ENCODE measurements at places on chromosomes 2 and 18. TPM values are rescaled to one million over a fixed set of nuclear protein-coding genes. Genes with fewer than 3 reads are reported as not detected.

The SPC25 gene
- total RNA-seq = 59.7 TPM

The PARD6G gene
- total RNA-seq = 1.3 TPM

The TANK gene
- 39.7 TPM for total RNA-seq

The CERKL gene
- not detected for total RNA-seq

The PSMD1 gene
- total RNA-seq = 196 TPM

The FEV gene
- not detected for total RNA-seq

The NIF3L1 gene
- 51.1 TPM for total RNA-seq

The INPP4A gene
- 10.1 TPM for total RNA-seq

The TLX2 gene
- total RNA-seq = not detected

DNA sequence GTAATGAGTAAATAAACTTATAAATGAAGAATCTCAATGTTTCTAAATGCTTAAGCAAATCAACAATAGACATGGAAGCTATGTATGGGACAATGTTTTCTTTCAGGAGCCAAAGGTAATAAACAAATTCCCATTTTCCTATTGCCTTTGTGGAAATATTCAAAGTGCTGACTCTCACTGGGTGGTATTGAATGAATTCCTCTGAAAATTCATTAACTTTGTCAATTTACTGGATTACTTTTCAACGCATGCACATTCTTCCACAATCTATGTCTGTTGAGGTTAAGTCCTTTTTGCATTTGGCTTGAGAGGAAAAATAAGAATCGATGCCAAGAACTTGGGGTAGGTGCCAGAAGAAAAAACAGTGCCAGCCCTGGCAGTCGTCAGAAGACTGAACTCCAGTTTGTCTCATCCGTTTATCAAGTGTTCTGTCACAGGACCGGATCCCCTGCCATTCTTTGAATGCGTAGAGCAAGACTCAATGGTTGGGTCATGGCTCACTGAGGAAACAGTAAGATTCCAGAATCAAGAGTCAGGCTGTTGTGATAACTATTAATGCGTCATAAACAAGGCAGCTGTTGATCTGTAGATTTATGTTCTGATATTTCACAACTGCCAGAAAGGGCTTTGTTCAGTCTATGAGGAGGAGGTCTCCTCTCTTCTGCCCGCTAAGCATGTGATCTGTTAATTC, 133.3 kb downstream of the GFPT1 start:
- DNase-seq = peak; percentile 60

DNA sequence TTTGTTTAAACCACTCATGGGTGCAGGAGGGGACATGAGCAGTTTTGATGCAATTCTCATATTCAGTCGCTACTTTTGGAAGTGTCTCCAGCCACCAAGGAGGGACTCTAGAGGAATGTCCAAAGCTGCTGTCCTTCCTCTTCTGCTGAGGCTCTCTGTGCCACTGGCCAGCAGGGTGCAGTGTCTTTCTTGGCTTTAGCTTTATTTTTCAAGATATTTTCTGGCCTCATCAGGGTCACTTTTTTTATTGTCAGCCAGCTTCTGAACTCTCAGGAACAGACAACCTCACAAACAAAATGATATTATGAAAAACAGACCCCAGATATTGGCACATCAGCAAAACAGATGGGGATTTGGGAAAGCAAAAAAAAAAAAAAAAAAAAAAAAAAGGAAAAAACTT, 289.3 kb upstream of the ZSWIM2 start:
- DNase-seq = no peak

DNA sequence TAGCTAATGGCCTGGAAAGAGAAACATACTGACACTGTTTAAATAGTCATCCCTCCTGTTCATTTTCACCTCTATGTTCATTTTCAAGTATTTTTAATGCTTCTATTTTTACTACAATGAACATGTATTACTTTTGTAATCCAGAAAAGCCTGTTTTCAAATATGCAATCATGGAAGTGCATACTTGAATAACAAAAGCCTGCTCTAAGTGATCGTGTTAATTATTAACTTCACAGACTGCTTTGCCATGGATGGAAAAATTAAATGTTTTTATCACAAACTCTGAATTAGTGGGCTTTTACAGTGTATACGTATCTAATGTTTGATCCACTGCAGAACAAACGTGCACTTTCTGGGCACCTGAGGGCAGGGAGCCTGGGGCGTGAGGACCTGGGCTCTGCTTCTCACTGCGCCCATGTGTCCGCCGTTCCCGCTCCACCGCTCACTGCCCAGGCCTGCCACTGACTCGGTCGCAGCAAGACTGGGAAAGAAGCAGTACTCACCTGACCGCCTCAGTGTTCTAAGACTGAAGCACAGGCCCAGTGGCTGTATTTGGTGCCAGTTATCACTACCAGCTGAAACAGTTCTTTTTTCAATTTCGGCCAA, 80.6 kb downstream of the UXS1 start:
- no peak for DNase-seq

- no peak for DNase-seq
Observed at GRCh38 chr2:229088517-229088913, 182.6 kb downstream of the PID1 start.

DNA sequence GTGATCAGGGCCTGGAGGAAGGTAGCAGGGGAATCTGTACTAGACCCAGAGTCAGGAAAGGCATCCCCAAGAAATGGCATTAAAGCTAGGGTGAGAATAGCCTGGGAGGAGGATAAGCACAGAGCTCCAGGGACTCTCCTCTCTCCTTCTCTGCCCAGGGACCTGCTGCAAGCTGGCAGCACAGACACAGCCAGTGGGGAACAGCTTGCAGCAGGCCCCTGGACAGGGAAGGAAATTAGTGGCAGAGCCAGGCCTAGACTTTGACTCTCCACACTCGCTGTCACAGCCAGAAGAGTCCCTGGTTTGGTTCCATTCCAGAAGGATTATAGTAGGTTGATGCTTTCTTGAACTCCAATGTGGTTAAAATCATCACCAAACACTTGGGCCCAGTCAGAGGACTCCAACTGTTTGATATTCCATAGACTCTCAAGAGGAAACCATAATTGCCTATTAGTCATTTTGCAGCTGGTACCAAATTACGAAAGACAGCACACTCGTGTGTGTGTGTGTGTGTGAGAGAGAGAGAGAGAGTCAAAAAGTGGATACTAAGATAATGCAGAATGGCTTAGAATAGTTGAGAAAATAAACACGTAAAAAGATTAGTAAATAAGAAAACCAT, 95.5 kb upstream of the ATP8B1 start:
- peak; percentile 77 for DNase-seq

DNA sequence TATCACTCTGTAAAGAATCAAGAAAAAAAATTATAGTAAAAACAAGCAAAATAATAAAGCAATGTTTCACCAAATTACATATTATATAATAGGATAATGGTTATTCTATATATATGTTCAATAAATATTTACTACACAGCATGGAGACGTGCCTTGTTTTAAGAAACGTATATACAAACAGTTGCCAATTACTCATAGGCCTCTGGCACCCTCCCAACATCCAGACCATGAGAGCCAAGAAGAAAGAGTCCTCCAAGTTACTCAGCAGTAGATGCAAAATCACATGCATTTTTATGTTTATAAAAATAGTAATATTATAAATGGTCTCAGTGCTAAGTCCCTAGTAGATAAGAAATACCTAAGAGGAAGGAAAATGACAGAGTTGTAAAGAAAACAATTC, 64.8 kb downstream of the REV1 start:
- no peak for DNase-seq

GRCh38 chr2:239114616-239115265, 266.9 kb downstream of the TWIST2 start:
- no peak for DNase-seq

DNA sequence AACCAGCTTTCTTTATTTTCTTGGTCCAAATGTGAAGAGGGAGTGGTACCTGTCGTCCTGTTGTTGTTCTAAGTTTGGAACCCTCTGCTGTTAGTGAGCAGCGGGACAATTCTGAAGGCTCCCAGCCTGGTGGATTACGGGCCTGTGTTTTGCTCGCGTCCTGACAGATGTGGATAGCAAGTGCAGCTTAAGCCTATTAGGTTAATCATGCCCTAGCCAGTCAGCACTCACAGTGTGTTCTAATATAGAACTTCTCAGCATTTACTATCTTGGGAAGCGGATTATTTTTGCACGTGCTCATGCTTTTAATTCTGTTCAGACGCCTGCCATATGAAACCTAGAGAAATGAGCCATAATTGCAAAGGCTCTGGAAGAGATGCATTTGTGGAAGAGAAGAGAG, at the start of gene PCARE:
Gene PCARE (minus strand): TSS at position 113 of the 400 bp plus-strand sequence. CDS start 262 bp downstream, outside the sequence.
- DNase-seq = no peak

GRCh38 chr2:85648619-85649018, 19.4 kb downstream of the SFTPB start:
- no peak for DNase-seq

- DNase-seq = peak; percentile 99
Observed at GRCh38 chr2:132415915-132416722, 486 bp upstream of the GPR39 start.

GRCh38 chr18:25187521-25188192, 164.3 kb downstream of the ZNF521 start:
- no peak for DNase-seq

DNA sequence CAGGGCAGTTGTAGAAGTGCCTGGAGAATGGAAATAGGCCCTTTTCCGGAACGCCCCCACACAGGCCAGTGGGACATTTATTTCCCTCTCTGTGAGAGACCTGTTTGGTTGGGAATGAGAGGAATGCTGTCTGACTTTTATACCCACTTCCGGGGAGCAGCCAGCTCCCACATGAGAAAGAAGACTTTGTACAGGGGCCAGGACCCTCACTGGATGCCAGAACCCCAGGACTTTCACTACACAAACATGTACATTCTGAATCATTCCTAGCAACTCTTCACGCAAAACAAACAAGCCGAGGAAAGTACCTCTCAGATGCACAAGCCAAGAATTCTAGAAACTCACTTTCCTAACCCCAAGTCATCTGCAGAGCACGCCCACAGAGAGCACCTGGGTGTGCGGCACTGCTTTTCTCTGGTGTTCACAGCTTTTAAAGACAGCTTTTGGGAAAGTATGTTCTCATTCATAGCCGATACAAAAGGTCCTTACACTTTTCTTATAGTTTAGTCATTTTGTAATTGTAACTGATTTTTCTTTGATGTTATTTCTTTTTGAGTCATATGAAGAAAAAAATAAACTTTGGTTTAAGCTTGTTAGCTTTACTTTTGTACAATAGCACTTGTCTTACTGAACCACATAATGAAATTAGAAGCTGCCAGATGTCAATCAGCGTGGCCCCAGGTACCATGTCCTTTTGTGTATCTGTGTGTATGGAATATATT, 856.1 kb upstream of the ID2 start:
- DNase-seq = no peak

- peak; percentile 7 for DNase-seq
Observed at GRCh38 chr2:126797622-126798275, 100.9 kb upstream of the TEX51 start.

DNA sequence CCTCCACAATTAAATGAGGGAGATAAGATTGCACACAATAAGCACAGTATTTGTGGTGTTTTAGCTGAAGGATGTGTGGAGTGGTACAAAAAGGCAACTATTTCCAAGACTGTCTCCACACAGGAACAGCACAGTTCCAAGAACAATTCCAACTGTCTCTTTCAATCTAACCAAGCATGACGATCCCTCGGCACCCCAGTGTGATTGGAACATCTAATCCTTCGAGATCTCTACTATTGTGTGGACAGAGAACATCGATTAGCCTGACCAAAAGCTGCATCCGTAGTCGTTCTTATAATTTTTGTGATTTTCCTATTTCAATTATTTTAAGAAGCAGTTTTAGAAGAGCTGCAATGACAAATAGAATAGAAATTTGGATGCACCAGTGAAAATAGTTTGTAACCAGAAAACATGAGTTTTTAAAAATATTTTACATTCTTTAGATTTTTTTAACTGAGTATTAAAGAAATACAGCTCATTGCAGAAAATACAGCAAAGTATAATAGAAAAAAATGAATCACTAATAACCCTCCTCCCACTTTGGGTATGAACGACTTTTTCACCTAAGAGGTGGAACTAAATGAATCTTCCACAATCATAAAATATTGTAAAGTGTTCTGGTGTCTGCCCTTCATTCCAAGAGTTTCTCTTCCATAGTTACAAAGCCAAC, 76.4 kb upstream of the CABLES1 start:
- DNase-seq = no peak

GRCh38 chr2:78355967-78356366, 669.5 kb upstream of the REG3G start:
- no peak for DNase-seq

DNA sequence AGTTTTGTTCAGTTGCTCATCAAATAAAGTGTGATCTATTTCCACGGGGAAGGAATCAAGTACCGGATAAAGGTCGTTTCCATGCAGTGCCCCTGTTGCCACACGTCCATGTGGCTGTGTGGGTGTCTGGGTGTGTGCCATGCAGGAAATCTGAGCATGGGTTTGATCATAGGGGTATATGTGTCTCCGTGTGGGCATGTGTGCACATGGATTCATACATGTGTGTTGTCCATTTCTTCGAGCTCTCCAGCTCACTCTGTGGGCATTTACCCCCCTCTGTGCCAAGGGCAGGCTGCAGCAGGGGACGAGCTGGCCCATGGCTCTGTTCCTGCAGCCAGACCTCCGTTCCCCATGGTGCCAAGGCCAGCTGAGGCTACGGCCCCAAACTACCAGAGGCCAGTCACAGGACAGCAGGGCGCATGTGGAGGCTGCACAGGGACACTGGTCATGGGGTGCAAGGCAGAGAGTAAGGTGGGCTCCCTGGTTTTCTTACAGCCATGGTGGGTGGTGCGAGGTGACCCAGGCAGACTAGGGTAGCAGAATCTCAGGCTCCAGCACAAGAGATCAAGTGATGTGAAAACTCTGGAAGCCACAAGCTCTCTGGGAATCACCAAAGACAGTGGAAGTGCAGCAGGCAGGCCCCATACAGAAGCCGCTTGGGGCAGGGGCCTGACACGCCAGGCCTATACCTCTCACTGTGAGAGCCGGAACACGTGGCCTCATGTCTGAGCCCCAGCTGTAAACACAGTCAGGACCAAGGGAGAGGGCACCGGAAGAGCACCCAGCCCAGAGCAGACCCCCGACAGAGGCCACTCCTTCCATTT, 66.4 kb upstream of the RAB6C start:
- DNase-seq = no peak

DNA sequence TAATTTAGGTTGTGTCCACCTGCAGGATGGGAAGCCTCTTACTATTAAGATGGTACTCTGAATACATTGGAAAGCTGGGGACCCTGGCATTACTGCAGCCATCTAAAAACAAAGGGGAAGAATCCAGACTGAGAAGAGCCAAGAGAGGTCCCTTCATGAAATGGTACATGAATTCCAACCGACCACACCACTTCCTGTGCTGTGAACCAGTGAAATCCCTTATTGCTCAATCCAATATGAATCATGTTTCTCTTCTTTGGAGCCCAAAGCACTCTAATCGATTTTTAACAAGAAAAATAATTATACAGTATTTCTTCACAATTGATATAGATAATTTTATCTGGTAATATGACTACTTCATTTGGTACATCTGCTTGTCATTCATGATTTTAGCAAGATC, 479.7 kb upstream of the RAB6C start:
- DNase-seq = no peak
